Activated CD4-positive, alpha-beta memory T cell treated with anti-CD3 and anti-CD28 coated beads, Interleukin-2, amount 10 ng/mL, durations not matched to agents 7 days and 5 days (primary cell): ENCODE measurements at places on chromosomes 12 and 14. TPM values are rescaled to one million over a fixed set of nuclear protein-coding genes. Genes with fewer than 3 reads are reported as not detected.

METAP2 gene
- total RNA-seq = 66.1 TPM

FAIM2 gene
- total RNA-seq = 0.78 TPM

GPR132 gene
- 51.2 TPM for total RNA-seq

BDKRB1 gene
- not detected for total RNA-seq

PRIMA1 gene
- total RNA-seq = not detected

KIF21A gene
- total RNA-seq = 18.4 TPM

TSHR gene
- total RNA-seq = 1.6 TPM

GUCY2C gene
- total RNA-seq = not detected

MYH6 gene
- total RNA-seq = 0.10 TPM

ZNF740 gene
- total RNA-seq = 45.5 TPM

ZNF385A gene
- total RNA-seq = 1.2 TPM

ADSS1 gene
- total RNA-seq = 1.2 TPM

ZDHHC22 gene
- total RNA-seq = not detected

APOLD1 gene
- total RNA-seq = 9.2 TPM

CFAP54 gene
- 0.75 TPM for total RNA-seq

MUCL1 gene
- not detected for total RNA-seq

TTC9 gene
- total RNA-seq = 14.7 TPM

APOF gene
- total RNA-seq = not detected

RERG gene
- total RNA-seq = not detected

LIN52 gene
- total RNA-seq = 17.6 TPM

ATXN3 gene
- total RNA-seq = 29.3 TPM

RND1 gene
- 2.6 TPM for total RNA-seq

KCNMB4 gene
- 0.23 TPM for total RNA-seq

BLOC1S1 gene
- total RNA-seq = 162 TPM

SIX4 gene
- 0.80 TPM for total RNA-seq

CLEC9A gene
- not detected for total RNA-seq

FOXA1 gene
- not detected for total RNA-seq

NELL2 gene
- total RNA-seq = 10.5 TPM

KRT5 gene
- total RNA-seq = not detected

IKZF4 gene
- 19.4 TPM for total RNA-seq

IFNG-AS1 gene
- total RNA-seq = 0.40 TPM

KRT82 gene
- total RNA-seq = not detected

SMIM41 gene
- total RNA-seq = not detected

BCL7A gene
- 4.2 TPM for total RNA-seq

TMEM229B gene
- 10.4 TPM for total RNA-seq

STK38L gene
- 19.1 TPM for total RNA-seq
